Smooth muscle cell of trachea (primary cell): ENCODE measurements at places on chromosomes 12 and 14. TPM values are rescaled to one million over a fixed set of nuclear protein-coding genes. Genes with fewer than 3 reads are reported as not detected.

SLC25A21 gene
- 0.73 and 0.83 TPM in 2 replicates for total RNA-seq

CCNT1 gene
- total RNA-seq = 20.7 and 26.3 TPM in 2 replicates

NXPH4 gene
- total RNA-seq = 3.2 and 3.5 TPM in 2 replicates

ACVRL1 gene
- total RNA-seq = 148 and 164 TPM in 2 replicates

KRT83 gene
- total RNA-seq = not detected in 2 replicates

LBHD2 gene
- total RNA-seq = not detected in 2 replicates

CD4 gene
- total RNA-seq = 0.15 and 2.2 TPM in 2 replicates
